ENCODE measurements at places on chromosomes 2 and 18. TPM values are rescaled to one million over a fixed set of nuclear protein-coding genes. Genes with fewer than 3 reads are reported as not detected.

MARCHF4 gene
- not detected for total RNA-seq

KANSL1L gene
- 14.2 TPM for total RNA-seq

PLGLB1 gene
- 104 TPM for total RNA-seq

PTPRN gene
- not detected for total RNA-seq

SERPINB11 gene
- total RNA-seq = not detected

NEB gene
- total RNA-seq = 0.91 TPM

IL1F10 gene
- total RNA-seq = not detected

POTEJ gene
- total RNA-seq = not detected

CHN1 gene
- total RNA-seq = 1.6 TPM

REG1B gene
- total RNA-seq = 4.9 TPM

IL1R1 gene
- total RNA-seq = 39.0 TPM

LCLAT1 gene
- total RNA-seq = 13.9 TPM

IL1R2 gene
- 12.0 TPM for total RNA-seq

TAF4B gene
- 0.20 TPM for total RNA-seq

RAPGEF4 gene
- 12.8 TPM for total RNA-seq

C2orf74 gene
- total RNA-seq = 13.5 TPM

LYG1 gene
- total RNA-seq = 0.65 TPM

EVA1A gene
- 84.3 TPM for total RNA-seq

FBXO48 gene
- total RNA-seq = 1.3 TPM

DNA sequence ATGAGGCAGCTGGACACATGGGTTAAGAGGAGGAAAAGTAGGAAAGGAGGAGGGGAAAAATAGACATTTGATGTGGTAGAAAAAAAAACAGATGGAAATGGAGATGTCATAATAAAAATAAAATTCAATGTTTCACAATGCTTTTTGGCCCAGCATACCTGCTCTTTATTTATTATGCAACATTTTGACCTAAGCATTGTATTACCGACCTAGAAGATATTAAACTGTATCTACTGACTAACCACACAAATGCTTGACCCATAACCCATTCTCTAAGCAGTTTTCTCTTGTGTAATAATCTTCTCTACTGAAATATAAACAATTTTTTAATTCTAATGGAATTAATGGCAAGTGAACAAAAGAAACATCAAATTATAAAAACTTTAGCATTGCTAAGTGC, 362.3 kb downstream of the FBXO15 start:
- DNase-seq = no peak

- DNase-seq = no peak
Observed at GRCh38 chr2:157760949-157761348, 115.2 kb downstream of the ACVR1 start.

- DNase-seq = no peak
Observed at GRCh38 chr2:205883965-205884364, 201.7 kb downstream of the NRP2 start.

DNA sequence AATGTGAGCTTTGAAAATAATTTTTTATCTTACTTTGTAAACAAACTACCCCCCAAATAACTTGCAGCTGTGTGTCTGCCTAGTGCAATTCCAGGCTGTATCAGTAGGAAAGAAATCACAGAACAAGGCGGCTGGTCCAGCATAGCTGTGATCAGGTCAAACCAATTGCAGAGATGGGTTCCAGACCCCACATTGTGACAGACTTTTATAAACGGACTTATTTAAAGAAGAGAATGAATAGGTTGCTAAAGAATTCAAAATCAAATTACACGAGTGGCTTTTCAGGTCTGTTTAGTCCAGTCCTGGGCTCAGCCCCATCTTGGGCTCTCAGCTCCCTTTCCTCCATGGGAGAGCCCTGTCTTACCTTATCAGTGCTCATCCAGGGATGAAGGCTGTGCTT, 11.1 kb downstream of the BMP10 start:
- DNase-seq = no peak

GRCh38 chr2:24730481-24730880, 62.7 kb downstream of the PTRHD1 start:
- no peak for DNase-seq

- no peak for DNase-seq
Observed at GRCh38 chr18:22332590-22332989, 85.1 kb downstream of the CTAGE1 start.

DNA sequence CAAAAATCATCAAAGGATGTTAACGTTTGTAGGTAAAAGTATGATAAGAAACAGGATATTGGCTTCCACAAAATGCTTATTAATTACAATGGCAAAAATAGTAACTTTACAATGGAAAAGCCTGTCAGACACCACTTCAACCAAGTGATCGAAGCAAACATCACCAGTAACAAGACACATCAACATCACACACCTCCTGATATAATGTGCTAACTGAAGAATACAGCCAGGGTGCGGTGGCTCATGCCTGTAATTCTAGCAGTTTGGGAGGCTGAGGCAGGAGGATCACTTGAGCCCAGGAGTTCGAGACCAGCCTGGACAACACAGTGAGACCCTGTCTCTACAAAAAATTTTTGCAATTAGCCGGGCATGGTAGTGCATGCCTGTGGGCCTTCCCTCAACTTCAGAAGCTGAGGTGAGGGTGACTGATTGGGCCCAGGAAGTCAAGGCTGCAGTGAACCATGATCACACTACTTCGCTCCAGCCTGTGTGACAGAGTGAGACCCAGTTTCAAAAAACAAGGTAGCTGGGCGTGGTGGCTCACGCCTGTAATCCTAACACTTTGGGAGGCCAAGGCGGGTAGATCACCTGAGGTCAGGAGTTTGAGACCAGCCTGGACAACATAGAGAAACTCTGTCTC, 15.0 kb downstream of the MGAT4A start:
- DNase-seq = no peak

- DNase-seq = no peak
Observed at GRCh38 chr18:68662754-68663153, 52.2 kb downstream of the TMX3 start.

- DNase-seq = no peak
Observed at GRCh38 chr2:229463841-229464346, 192.8 kb upstream of the PID1 start.

GRCh38 chr2:81528852-81529480, 1224.4 kb upstream of the LRRTM1 start:
- DNase-seq = no peak

GRCh38 chr18:21858544-21858943, 118.0 kb downstream of the MIB1 start:
- DNase-seq = no peak

DNA sequence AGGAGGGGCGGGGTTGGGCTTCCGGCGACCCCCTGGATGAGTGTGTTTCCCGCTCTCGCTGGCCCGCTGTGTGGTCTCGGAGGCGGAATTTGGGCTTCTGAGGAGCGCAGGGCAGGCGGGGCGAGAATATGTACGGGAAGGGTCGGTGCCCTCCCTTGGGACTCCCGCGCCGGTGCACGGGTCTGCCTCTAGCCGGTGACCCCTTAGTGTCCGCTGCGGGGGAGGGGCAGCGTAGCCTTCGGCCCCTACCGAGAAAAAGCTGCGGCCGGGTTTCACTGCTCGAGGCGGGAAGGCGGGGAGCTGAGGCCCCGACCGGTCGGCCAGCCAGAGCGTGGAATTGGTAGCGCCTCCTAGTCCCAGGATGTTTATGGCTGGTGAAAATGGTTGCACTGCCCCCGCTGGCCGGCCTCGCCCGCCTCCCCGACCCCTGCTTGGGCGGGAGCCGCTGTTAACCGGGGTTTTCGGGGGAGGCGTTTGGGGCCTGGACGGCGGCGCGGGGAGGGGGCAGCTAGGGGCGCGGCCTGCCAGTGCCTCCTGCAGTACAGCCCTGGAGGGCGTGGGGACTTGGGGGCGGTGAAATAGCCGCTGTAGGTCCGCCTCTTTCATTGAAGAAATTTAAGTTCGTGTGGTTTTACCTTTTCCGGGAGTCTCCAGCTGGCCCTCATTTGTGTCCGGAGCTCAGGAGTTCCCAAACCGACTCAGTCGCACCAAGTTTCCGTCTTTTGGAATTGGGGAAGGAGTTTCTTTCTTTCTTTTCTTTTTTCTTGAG, at the start of gene UGP2:
TSS of gene UGP2 (plus strand) at position 643 of the 769 bp plus-strand sequence. CDS start 290 bp downstream, outside the sequence.
- DNase-seq = peak; percentile 97

GRCh38 chr18:44473394-44474066, 207.2 kb upstream of the SETBP1 start:
- DNase-seq = no peak

DNA sequence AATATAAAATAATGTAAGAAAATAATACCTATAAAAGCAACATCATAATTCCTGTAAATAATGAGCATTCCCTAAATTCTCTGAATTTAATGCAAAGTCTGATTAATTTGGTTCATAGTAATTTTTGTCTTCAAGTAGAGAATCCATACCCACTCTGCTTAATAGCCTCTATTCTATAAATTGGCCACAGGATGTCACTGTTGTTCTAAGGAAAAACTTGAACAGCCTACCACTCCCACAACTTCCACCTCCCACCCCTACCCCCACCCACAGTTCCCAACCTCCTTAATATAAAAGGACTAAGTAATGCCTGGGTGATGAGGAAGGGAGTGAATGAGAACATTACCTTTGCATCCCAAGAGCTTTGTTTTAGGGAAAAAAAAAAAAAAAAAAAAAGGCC, 27.2 kb upstream of the BBS5 start:
- DNase-seq = no peak

- no peak for DNase-seq
Observed at GRCh38 chr2:65660340-65660739, 227.9 kb upstream of the SPRED2 start.

DNA sequence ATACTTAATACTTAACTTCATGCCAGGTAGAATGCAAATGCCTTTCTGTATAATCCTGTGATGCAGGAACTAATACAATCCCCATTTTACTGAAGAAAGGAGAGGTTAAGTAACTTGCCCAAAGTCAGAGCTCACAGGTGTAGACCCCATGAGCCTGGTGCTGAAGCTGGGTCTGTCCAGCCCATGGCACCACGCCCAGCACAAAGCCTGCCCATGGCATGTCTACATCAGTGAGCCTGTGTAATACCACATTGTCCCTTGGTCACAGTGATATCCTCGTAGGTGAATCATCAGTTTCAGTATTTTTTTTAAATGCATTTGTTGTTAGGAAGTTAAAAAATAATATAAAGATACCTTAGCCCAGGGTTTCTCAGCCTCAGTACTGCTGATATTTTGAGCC, 69.9 kb upstream of the MCFD2 start:
- no peak for DNase-seq

DNA sequence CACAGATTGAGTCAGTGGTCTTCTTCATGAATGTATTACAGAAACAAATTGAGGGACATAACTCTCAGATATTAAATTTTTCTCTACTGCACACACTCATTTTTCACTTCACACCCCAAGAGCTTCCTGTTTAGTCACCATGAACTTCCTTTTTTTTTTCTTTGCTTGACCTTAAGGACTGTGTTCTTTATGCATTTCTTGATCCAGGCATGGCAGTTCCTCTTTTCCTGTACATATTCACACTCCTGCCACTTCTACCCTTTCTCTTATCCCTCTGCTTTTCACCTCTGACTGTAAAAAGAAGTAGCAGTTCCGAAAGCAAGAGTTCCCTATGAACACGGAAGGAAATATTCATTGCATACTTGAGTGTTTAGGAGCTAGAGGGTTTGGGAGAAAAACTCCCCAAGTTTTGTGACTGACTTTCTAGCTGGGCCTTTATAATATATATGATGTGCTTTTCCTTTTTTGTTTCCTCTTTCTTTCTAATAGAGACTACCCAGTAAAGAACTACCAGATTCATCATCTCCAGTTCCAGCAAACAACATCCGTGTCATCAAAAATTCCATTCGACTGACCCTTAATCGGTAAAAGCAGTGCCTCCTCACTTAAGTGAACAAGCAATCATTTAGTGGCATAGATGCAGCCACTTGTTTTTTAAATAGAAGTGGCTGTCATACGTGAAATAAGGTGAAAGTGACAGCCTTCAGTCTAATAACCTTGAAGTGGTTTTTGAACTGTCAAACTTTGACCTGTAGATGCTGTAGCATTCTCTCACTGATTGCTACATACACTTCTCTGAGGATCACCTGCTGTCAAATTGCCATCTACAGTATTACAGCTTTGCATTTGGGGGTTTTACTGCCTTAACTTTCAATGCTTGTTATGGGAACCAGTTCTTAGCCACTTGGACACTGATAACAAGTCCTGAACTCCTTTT, 40.8 kb downstream of the PAPOLG start:
- no peak for DNase-seq

All from left lobe of liver (tissue), 2 donors.